ENCODE measurements at places on chromosomes 2 and 18.

GRCh38 chr2:84999553-84999955 is 28.6 kb downstream of the KCMF1 start:
- DNase-seq = no peak

- DNase-seq = no peak
Measured at GRCh38 chr18:79102886-79103285, 33.7 kb downstream of the ATP9B start.

DNA sequence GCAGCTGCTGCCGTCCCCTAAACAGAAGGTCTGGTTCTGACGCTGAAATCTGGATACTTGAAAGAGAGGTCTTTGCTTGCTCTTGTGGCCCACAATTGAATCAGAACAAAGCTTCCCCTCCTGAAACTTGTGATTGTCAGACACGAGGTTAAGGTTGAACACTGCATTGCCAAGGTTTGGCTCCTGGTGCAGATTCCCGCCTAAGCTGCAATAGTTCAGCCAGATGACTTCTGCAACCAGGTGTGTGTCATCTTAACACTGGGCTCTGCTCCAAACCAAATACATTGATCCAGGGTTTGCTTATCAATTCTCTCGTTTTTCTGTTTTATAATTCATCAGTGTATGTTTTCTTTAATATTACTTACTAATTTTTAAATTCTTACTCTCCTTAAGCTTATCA is 14.6 kb downstream of the GKN1 start:
- no peak for DNase-seq

- DNase-seq = no peak
Measured at GRCh38 chr2:215862351-215862771, 151.0 kb downstream of the MREG start.

- DNase-seq = no peak
Measured at GRCh38 chr2:203894262-203894661, 26.7 kb downstream of the CTLA4 start.

- DNase-seq = no peak
Measured at GRCh38 chr2:210964141-210964764, 407.9 kb downstream of the CPS1 start.

GRCh38 chr18:59861963-59862819 is 37.6 kb upstream of the PMAIP1 start:
- DNase-seq = no peak

DNA sequence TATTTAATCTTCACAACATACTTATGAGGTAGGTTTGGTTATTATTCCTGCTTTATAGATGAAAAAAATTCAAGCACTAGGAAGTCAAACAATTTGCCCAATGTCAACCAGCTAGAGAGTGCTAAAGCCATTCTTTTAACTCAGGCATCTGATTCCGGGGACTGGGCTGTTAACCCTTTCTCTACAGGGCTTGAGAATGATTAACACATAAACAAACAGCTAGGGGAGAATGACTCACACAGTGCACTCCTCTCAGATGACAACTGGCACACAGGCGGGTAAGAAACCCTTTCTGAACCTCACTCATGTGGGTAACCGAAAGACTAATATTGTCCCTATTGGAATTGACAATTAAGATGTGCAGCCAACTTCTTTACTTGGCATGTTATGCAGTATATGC is 86.3 kb upstream of the FSHR start:
- DNase-seq = no peak

DNA sequence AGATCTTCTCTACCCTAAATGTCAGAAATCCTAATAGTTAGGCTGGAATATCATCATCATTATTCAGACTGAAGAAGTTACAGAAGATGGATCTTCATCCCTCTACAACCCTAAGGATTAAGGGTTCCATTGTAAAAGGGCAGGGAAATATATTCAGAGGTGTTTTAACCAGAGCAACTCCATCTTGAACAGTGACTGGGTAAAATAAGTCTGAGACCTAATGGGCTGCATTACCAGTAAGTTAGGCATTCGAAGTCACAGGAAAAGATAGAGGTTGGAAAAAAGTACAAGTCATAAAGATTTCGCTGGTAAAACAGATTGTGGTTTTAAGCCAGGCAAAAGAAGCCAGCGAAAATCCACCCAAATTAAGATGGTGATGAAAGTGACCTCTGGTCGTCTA is 968.7 kb downstream of the CNTNAP5 start:
- no peak for DNase-seq

DNA sequence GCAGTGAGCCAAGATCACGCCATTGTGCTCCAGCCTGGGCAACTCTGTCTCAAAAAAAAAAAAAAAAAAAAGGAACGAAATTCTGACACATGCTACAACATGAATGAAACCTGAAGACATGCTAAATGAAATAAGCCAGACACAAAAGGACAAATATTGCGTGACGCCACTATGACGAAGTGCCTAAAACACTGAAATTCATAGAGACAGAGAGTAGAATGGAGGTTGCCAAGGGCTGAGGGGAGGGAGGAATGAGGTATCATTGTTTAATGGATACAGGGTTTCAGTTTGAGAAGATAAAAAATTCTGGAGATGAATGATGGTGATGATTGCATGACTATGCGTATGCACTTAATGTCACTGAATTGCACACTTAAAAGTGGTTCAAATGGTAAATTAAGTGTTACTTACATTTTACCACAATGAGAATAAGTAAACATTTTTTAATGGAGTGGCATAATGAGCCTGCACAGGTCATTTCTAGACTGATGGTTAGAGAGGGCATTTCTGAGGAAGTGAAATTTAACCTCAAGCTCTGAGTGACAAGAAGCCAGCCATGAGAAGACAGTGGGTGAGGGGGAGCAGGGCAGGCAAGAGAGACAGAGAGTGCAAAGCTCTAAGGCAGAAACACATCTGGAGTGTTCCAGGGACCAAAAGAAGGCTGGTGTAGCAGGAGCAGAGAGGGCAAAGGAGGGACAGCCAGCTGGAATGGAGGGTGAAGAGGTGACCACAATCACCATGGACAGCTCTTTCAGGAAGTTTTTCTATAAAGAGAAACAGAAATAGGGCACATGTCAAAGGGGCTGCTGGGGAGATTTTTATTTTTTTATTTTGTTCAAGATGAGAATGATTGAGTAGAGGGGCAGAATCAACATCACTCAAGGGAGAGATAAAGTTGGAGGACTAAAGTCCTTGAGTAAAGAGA is 20.6 kb upstream of the EXOC6B start:
- no peak for DNase-seq

- DNase-seq = no peak
Measured at GRCh38 chr2:200747668-200748618, 63.8 kb upstream of the BZW1 start.

GRCh38 chr18:79540161-79540903 is 139.3 kb upstream of the CTDP1 start:
- no peak for DNase-seq

- DNase-seq = no peak
Measured at GRCh38 chr2:126413079-126413478, 242.9 kb upstream of the GYPC start.

- no peak for DNase-seq
Measured at GRCh38 chr2:239114119-239114581, 266.3 kb downstream of the TWIST2 start.

DNA sequence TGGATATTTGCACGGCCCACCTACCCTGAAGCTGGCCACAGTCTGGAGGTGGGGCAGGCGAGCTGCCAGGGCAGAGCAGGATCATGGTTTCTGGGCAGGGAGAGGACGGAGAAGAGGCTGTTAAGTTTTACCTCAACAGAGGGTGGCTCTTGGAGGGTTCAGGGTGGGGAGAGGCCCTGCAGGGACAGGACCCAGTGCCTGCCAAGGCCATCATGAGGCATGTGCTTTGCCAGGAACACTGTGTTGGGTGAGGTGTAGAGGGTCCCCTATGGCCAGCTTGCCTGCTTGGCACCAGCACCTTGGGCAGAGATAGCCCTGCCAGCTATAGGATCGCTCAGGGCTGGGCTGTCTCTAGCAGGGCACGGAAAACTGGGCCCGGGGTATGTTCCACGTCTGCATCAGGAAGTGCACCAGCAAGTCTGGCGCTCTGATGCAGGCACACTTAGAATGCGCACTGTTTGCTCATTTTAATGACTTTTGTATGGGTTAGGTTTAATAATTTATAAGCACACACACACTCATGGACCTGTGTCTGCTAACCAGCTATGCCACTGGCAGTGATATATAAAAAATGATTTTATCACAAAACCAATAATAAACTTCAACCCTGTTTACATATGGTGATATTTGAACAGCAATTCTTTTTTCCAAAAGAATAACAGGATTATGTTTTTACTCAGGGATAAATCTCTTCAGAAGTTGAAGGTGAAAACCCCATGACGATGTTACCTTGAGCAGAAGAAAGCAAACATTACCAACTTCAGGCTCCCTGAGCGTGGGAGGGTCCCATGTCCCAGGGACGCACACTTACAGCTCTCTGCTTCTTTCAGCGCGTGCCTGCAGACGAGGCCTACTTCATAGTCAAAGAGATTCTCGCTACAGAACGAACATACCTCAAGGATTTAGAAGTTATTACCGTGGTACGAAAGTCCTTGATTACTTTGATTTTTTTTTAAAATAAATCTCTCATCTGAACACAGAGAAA is 46.4 kb downstream of the STK25 start:
- DNase-seq = no peak

DNA sequence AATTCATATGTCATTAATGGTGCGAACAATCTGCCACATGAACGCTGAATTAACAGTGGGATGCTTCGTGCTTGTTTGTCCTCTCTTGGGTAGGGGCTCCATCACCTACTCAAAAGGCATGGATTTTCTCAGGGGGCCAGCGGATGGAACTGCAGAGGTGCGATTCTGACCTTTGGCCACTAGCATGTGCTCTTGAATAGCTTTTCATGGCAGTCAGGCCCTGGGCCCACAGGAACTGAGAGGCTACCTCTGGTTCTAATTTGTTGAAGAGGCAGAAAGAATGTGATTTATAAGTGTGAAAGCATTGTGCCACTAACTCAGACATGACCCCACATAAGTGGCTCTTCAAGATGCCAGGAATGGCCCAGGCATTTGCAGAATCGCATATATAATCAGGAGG is 283.2 kb downstream of the INSIG2 start:
- DNase-seq = no peak

DNA sequence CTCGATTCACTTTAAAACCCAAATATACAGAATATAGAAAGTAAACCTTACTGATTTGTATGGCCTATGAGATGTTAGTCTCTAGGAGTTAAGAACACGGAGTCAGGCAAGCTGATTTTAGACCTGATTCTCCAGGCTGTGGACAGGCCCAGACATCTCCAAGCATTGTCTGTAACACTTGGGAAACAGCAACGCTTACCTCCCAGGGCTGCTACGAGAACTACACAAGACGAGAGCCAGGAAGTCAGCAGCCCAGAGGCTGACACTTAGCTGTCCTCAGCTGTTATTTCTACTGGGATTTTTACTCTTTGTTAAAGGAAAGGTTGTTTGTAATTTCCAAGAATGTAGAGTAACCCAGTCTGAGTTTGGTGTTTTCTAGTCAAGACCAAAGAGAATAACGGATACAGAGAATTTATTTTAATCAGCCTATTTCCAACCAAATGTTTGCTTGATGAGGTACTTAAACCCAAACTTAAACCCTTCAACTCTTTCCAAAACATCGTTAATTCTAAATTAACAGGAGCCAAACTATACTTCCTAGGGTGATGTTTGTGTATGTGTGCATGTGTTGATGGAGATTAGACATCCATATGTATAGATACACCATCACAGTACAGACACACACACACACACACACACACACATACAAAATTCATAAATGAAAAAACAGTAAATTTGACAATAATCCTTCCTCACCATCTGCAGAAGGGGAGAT is 123.4 kb downstream of the LAMA1 start:
- no peak for DNase-seq

DNA sequence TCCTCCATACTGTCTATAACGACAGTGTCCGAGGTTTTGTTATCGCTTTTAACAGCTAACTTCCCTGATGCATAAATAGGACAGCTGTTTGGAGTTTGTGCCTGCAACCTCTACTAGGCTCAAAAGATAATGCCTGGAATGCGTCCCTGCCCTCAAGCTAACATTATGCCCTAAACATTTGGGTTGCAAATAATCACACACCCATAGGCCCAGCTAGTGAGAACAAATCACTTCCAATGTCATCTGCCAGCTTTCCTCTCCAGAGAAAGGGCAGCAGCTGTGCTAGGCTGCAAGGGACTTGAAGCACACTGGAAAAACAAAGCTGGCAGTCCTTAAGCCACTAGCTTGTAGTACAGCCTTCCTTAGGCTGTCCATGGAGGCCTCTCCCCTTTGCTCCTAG is 201.8 kb upstream of the LYPD1 start:
- no peak for DNase-seq

DNA sequence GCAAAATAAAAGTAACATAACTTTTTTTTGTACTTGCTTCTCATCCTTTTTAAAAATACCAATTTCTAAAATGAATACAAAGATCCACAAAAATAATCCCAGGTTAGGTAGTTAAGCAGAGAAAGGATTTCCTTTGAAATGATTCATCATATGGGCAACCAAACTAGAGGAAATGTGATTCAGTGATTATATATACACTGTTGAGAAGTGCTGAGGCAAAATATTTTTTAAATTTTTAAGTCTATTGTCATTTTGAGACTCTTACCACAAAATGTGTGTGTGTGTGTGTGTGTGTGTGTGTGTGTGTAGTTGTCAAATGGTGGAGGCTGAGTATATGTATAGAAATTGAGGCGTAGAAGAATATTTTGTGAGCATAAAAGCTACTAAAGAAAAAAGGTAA is 1075.3 kb downstream of the LRP1B start:
- DNase-seq = no peak

GRCh38 chr2:237059155-237059875 is 26.4 kb upstream of the COPS8 start:
- DNase-seq = no peak

GRCh38 chr2:150477347-150477746 is 10.1 kb downstream of the RND3 start:
- no peak for DNase-seq

DNA sequence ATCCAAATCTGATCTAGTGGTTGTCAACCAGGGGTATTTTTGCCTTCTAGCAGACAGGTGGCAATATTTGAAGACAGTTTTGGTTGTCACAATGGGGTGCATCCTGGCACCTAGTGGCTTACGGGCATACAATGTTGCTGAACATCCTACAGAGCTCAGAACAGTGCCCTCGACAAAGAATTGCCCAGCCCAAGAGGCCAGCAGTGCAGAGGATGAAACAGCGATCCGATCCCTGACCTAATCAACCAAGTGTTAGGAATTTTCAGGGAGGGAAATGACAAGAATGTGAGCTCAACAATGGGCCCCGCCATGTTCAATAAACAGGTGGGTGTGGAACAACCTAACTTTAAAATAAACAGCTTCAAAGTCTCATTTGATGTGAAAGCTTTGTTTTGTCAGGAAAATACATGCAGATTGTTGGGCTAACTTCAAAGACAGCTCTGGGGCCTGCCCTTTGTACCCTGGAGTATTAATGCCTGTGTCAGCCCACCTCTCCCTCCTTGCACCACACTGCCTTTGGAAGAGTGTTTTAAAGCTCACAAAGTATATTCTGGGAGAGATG is 22.5 kb upstream of the SCYGR5 start:
- DNase-seq = no peak

- no peak for DNase-seq
Measured at GRCh38 chr2:213187833-213188532, 36.6 kb upstream of the IKZF2 start.

DNA sequence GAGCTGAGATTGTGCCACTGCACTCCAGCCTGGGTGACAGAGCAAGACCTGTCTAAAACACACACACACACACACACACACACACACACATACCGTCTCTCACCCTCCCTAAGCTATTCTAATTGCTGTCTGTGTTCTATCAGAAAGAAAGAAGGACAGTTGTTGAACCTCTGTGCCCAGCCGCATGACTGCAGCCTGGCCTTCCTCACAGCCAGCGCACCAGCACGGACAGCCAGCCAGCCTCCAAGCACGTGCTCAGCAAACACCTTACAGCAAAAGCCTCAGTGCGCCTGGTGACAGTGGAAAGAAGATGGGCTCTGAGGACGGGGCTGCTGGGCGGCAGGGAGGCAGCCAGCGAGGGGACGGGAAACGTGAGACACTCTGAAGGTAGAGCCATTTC is 58.0 kb downstream of the ZNF516 start:
- DNase-seq = no peak
